Right ventricle myocardium superior (tissue), 1 donor: ENCODE measurements at places on chromosomes 1 and 21.

DNA sequence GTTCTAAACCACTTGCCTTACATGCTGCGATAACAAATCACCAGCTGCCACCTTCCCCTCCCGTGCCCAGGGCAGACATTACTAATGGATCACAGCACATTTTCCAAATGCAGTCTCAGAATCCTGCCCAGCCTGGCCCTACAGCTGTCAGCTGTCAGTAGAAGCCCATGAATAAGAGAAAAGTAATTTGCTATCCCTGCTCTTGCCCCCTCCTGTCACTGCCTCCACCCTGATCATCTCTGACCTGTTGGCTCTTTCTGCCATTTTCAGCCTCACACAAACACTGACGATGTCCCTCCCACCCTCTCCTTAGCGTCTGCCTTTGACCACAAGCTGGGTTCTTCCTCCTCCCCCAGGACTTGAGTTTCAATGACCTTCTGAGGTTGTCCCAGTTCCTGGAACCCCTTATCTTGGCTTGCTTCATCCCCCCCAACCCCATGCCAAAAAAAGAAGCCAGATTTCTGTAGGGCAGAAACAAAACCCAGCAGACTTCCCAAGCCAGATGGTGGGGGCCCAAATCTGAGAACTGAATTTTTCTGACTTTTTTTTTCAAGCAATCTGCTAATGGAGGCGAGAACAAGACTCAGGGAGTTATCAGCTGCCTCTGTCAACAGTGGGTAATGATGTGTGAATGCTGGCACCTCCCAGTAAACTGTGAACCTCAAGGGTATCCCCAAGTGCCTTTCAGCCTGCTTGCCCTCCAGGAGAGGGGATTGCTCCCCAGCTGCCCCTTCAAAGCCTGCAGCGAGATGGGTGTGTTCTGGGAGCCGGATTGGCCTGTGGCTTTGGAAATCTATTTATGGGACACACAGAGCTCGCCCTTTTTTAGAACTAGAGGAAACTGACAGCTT, 216.5 kb upstream of the VAMP3 start:
- DNase-seq: no peak

- DNase-seq: no peak
Observed at GRCh38 chr1:48790397-48790796, 13.7 kb upstream of the BEND5 start.

DNA sequence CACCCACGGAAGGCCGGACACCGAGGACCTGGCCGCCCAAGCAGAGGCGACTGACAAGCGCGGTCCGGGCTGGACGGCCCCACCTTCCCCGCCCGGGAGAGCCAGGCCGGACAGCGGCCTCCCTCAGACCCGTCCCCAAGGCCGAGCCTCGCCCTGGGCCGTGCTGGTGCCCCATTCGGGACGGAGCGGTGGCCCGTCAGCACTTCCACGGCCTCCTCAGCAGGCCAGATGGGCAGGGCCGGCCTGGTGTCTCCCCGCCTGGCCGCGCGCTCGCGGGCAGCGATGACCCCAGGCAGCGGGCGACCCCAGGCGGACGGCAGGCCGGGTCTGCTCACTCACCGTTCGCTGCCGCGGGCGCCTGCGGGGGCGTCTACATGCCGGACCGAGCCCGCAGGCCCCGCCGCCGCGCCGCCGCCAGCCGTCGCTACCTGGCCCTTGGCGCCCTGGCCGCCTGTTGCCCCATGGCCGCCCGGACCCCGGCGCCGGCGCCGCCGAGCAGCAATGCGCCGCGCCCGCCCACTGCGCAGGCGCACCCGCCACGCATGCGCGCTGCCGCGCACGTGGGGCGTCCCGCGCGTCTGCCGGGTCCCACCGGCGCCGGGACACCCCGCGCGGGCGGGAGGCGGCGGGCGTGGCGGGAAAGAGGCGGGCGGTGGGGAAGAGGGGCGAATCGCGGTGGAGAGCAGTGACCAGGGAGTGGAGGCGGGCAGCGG, at the start of gene NADK:
Gene NADK (minus strand): TSS at position 521 of the 713 bp plus-strand sequence. CDS start 13,064 bp downstream, outside the sequence.
- DNase-seq: peak; percentile 82

GRCh38 chr1:7232441-7233236, 447.4 kb downstream of the CAMTA1 start:
- DNase-seq: no peak

- no peak for DNase-seq
Observed at GRCh38 chr1:229710746-229711145, 84.7 kb downstream of the URB2 start.

- DNase-seq: no peak
Observed at GRCh38 chr21:29499734-29500343, 201.1 kb downstream of the BACH1 start.

DNA sequence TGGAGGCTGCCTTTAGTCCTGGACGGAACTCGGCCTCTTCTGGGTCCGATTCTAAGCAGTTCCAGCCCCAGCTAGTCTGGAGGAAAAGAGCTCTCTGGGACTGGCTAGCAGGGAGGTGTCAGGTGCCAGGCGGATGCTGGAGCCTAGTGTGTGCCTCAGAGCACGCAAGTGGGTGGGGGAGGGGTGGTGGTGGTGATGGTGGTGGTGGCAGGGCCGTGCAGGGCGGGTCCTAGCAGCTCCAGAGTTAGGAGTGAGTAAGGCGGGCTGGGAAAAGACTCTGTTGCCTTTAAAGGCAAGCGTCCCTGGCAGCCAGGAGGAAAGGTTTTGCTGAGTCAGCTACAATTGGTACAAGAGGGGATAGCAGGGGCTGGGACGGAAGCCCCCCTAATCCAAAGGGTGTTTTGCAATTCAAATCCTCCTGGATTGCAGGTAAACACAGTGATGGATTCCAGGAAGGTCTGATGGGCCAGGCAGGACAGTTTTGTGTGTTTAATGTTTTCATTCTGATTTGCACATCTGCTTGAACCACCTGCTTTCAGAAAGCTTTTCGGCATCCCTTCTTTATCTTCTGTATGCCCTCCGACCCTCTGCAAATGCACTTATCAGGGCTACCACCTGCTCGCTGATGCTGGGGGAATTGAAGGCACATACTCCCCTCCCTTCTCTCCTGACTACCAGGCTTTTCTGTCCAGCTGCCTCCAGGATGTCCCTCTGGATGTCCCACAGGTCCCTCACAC, 4.1 kb upstream of the SLC2A1 start:
- DNase-seq: no peak

GRCh38 chr1:119228335-119229080, 88.1 kb upstream of the WARS2 start:
- no peak for DNase-seq

- no peak for DNase-seq
Observed at GRCh38 chr1:184630679-184631060, 124.0 kb downstream of the EDEM3 start.

- no peak for DNase-seq
Observed at GRCh38 chr1:153439273-153439672, 21.2 kb downstream of the S100A7 start.

DNA sequence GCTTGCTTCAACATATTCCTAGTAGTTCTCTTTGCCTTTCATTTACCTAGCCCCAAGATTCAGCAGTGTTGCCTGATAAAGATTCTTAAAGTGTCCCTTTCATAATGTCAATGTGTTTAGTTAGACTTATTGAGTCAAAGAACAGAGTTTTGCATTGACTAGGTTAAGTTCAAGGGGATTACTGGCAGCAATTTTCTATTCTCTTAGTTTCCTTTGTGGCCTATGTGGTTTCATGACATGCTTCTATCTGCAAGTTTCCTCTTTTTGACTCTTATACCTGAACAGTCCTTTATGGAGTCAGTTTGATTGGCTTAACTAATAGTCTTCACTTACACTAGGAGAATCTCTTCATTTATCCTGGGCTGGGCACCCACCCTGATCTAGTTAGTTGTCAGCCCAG, 151.3 kb downstream of the ADGRL4 start:
- no peak for DNase-seq

DNA sequence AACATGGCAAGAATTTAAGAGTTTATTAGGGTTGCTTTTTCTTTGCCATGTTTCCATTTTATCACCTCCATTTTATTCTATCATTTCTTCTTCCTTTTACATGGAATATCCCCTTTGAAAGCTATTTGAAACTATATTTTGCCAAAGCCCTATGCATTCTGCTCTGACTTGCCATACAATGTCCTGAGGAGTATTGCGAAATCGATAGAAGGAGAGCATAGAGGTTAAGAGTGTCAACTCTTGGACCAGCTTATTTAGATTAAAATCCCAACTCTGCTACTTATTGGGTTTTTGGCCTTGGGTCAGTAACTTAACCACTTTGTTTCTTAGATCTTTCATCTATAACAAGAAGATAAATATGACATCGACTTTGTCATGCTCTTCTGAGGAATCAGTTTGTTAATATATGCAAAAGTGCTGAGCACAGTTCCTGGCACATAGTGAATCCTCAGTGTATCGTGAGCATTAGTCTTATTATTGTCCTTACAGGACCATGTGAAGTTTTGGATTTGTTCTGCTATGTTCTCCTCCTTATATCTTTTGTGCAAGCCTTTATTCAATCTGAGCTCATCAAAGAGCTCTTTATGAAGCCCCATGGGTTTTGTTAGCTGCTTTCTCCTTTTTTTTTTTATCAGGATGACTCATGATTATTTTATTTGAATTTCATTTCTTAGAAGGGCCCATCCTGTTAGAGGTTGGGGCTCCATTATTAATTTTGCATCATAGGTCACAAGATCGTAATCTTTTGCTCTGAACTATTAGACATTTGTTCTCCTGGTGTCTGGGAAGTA, 17.6 kb downstream of the ACKR1 start:
- no peak for DNase-seq

- no peak for DNase-seq
Observed at GRCh38 chr1:88946861-88947260, 45.6 kb downstream of the KYAT3 start.

DNA sequence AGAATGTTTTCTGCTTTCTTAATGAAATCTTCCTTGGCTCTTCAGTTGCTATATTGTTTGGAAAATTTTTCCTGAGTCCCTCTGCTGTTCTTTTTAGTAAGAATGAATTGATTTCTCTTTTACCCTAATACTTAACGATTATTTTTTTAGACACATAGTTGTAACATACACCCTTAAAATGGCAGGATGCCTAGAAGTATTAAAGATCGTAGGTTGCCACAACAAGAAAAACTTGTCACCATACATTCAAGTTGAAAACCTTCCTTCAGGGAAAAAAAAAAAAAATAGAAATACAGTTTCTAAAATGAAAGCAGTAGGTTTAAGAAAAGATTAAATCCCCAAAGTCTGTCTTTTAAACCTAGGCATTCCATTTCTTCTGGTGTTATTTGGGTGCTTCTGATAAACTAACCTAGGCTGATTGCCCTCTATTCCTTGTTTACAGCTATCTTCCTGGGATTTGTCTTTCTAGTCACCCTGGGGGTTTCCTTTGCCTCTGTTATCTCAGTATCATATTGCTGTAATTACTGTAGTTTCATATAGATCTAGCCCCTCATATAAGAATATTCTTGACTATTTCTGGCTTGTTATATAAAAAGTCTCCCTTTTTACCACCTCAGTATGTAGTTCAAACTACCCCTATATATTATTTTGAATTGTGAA, 16.8 kb downstream of the SUCO start:
- no peak for DNase-seq

DNA sequence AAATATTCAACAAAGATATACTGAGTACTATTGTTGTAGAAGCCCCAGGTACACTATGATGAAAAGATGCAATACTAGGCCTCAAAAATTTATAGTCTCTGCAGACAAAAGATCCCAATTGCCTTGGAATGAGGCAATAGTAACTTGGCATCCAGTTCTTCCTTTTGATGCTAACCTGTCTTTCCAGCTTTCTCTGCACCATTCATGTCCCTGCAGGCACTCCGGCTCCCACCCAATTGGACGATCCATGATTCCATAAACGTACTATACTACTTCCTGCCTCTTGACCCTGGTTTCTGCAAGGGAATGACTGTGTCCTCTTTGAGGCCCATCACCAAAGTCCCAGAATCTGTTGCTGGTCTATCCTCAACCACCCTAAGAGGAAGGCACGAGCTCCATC, 8.0 kb upstream of the TAGLN2 start:
- DNase-seq: no peak

DNA sequence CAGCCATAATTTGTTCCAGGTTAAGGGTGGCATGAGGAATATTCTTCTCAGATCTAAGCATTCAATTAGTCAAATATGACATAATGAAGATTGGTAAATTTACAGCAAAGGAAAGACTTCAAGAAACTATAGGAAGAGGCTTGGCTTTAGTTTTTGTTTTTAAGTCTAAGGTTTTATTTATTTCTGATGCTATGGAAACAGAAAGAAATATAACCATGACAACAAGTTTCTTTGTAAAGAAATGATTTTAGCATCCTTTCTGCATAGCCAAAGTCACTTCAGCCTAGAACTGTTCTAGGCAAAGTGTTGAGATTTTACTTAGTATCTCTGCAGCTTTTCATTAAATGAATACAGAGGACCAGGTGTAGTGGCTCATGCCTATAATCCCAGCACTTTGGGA, 27.7 kb downstream of the PEA15 start:
- DNase-seq: no peak

DNA sequence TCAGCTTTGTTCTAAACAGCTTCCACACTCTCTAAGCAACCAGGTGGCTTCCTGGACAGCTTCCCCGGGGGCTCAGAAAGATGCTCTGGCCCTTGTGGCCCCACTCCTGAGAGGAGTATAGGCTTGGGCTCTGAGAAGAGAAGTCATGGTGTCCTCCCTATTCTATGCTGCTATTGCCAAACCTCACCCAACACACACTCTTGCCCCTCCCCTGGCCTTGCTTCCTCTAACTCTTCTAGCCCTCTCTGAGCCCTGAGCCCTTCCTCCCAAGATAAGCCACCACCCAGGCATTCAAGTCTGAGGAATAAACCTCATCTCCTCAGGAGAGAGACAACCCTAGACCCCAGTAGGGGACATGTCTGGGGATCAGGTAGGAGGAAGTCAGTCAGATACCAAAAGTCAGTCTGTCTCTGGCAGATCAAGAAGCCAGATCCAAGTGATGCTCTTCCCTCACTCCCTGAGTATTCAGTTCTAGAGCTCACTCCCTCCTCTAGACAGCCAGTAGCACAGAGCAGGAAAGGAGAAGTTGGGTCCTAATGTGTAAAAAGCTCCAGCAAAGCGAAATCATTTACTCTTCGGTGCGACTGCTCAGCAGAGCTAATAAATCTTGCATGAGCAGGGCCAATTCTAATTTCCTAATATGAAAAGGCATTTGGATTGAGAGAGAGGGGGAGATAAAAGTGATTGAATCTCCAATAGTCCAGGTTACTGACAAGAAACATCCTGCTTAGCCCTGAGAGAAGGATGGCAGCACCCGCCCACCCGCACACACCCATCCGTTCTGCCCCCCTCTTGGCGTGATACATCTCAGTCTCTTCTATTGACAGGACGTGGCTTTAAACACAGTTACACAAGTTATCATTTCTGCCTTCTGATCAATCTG, 50.5 kb downstream of the DMAP1 start:
- DNase-seq: no peak

DNA sequence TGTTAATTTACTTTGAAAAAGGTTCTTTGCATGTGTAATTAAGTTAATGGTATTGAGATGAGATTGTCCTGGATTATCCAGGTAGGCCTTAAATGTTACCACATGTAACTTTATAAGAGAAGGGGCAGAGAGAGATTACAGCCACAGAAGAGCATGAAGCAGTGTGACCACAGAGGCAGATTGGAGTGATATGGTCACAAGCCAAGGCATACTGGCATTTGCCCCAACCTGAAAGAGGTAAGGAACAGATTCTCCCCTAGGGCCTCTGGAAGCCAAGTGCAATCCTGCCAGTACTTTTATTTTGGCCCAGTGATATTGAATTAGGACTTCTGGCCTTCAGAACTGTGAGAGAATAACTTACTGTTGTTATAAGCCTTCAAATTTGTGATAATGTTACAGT, 23.0 kb downstream of the RNF2 start:
- DNase-seq: no peak
